ENCODE measurements at places on chromosomes 2 and 18.

- no peak for DNase-seq
Observed at GRCh38 chr2:127439343-127439742, 21.1 kb downstream of the PROC start.

DNA sequence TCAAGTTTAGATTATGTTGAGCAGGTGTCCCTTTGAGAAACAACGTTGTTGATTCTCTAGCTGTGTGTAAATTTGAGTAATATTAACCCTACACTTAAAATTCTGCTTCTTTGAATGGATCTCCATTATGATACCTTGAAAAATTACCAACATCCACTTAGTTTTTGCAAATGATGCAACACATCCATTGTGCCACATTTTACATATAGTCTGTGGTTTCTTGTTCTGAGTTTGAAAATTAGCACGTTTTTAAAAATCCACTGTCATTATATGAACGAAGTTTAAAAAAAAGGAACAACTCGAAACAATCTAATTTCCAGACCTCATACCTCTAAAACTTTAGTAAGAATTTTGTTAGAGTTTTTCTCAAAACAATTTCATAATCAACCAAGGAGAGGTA is 37.7 kb downstream of the PIK3C3 start:
- DNase-seq, result no peak

- DNase-seq, result no peak
Observed at GRCh38 chr2:162245781-162246180, 2.5 kb upstream of the FAP start.

DNA sequence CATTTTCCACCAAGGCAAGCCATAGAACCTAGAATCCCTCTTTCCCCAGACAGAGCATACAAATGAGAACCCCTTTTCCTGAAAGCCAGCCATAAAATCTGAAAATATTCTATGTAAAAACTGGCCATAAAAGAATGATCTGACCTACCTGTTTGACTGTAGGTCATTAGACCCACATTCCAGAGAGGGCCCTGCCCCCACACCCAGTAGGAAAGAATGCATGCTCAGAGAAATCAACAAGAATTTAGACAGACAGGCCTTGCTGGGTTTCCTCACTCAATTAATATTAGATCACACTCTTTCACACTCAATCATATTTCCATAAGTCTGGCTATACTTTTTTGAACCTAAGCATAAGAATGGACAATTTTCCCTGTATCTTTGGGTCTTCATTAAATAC is 929.5 kb downstream of the ERBB4 start:
- no peak for DNase-seq

DNA sequence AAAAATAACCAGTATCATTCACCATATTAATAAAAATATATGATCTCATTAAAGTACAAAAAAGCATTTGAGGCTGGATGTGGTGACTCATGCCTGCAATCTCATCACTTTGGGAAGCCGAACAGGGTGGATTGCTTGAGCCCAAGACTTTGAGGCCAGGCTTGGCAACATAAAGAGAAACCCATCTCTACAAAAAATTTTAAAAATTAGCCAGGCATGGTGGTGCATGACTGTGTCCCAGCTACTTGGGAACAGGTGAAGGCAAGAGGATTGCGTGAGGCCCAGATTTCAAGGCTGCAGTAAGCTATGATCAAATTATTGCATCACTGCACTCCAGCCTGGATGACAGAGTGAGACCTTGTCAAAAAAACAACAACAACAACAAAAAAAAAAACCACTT is 75.9 kb downstream of the RAD51AP2 start:
- DNase-seq, result no peak

DNA sequence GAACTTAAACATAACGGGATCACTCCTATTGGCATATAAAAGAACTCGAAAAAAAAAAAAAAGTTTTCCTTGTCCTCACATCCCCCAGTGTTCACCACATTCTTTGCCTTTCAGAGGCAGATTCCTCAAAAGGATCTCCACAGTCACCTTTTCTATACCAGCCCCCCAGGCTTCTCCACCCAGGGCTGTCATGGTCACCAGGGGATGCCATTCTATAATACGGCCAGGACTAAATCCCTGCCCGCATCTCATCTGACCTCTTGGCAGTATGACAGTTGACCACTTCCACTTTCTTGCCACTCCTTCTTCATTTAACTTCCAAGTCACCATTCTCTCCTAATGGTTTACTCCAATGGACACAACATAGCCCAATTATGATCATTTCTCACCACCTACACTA is 29.3 kb downstream of the SOS1 start:
- no peak for DNase-seq

DNA sequence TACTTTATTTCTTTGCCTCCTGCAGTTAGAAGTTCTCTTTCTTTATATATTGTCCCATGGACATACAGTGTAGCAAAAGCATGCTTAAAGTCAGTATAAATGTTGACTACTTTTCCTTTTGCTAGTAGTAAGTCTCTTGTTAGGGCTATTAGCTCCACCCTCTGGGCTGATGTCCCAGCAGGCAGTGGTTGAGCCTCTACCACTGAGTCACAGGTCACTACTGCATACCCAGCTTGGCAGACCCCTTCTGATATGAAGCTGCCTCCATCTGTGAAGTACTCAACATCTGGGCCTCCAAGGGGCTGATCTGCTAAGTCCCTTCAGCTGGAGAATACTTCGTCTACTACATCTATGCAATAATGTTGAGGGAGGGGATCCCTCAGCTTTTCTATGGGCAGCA is 61.0 kb upstream of the SLC35G4 start:
- DNase-seq, result no peak

DNA sequence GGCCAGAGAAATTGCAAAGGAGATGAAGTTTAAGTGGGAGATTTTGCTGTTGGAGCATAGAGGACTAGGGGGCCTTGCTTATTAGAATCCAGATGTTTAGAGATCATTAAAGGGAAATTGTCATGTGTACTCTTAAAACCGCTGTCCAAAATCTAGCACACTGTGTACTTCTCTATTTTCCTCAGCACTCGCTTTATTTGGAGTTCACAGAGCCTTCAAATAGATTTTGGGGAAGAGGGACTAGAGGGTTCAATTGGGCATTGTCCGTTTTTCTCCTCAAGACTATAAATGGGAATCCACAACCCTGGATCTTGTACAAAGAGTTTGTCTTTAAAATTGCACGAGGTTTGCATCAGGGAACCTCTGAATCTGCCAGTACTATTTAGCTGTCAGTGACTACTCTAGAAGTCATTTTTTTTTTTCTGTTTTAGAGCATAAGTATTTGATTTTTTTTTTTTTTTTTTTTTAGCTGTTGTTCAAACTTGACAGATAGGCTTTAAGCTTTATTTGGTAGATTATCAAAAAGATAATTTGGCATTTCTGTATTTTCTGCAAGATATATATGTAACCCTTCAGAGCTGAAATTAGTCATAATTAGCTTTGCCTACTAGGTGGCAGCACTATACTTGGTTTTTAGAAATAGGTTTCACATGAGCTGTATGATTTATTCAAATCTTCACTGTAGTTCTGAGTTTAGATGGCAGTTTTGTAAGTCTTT is 14.2 kb downstream of the PMS1 start:
- DNase-seq, result no peak

- DNase-seq, result no peak
Observed at GRCh38 chr2:31526946-31527732, 53.6 kb downstream of the SRD5A2 start.

- DNase-seq, result no peak
Observed at GRCh38 chr2:175854665-175855064, 147.4 kb downstream of the LNPK start.

DNA sequence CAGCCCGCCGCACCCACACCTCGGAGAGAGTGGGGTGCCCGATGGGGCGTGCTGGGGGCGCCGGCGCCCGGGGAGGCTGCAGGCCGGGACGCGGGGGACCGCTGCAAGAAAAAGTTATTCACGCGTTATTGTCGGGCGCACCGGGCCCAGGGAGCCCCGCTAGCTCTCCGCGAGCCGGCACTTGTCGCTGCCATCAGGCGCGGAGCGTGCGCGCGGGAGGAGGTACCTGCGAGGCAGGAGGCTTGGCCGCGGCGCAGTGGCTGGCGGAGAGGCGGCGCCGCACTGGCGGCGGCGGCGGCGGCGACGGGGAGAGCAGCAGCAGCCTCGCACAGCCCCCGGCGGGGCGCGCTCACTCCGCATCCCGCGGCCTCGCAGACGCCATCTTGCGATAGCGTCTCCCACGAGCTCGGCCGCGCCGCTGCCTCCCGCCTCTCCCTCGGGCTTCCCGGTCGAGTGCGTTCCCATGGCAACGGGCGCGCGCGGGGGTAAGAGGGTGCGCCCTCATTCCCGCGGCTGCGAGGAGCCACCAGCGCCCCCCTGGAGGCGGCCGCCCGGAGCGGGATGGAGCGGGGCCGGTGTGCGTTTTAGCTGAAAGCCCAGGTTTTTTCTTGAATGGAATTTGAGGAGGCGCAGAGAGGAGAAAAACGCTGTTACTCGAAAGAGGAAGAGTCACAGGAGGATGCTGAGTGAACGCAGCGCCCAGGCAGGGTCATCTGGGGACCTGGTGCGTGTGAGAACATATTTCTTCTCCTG is at the start of gene CHN1:
Gene CHN1, minus strand, starts transcription at position 402 of the 753 bp plus-strand sequence. CDS start 469 bp downstream, outside the sequence.
- DNase-seq, result peak; percentile 77

DNA sequence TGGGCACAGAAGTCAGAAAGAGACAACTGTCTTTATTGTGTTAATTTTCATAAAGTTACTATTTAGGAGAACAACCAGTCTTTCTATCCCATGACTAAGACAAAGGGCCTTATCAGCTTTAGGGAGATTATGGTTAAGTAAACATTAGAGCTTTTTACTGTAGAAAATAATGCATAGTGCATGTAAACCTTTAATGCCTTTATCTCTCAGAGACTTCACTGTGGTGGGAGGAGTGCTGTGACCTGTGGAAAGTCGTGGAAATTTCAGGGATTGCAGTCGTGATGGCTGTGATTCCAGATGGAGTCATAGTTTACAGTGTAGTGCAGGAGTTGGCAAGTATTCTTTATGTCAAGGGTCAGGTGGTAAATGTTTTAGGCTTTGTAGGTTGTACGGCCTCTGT is 15.8 kb downstream of the ZNF236 start:
- DNase-seq, result no peak

DNA sequence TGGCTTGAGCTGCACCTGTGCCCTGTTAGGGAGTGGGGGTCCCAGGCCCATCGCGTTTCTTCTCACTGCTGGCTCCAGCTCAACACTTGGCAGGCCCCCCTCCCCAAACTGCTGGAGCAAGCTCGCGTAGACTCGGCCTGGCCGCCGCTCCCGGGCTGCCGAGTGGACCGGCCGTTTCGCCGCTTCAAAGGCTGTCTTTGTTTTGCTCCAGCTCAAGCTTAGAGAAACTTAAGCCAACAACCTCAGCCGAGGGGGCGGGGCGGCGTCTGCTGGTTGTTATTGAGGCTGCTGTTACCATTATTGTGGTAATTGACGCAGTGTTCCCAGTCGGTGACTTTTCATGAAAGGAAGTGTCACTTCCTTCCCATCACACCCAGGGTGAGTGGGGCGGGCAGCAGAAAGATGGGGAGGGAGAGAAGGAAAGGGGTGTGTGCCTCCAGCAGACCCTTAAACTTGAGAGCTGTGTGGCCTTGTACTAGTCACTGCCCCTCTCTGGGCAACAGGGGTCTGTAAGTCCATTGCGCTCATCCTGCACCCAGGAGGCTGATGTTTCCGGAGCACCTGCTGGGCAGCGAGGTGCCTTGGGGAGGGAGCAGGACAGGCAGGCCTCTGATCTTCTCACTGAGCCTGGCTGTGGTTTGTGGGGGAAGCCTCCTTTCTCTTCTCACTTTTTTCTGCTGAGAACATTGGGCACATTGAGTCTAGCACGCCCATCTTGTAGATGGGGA is 2.1 kb downstream of the ARID5A start:
- DNase-seq, result peak; percentile 95

DNA sequence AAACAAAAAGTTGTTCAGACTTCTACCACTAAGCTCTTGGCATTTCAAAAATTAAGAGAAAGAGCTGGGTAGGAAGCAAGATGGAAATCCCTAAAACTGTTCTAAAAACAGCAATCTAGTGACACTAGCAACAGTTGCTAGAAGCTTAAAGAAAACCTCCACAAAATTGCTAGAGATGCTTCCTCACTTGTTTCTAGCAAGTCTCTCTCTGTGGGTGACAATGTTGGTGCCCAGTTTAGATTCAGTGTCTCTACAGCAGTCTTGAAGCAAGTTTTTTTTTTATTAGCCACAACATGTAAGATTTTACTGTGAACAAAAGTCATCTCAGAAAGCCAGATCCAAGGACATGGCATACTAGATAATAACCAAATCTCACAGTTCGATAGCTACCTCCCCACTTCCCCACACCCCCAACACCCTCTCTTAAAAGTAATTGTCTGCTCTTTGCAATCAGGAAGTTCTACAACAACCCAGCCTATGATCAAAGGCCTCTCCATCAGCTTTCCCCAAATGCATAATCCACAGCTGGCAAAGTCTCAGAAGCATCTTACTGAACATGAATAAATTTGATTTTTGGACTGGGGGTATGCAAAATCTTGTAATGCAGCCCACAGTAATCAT is 70.0 kb downstream of the ANKRD44 start:
- DNase-seq, result no peak

DNA sequence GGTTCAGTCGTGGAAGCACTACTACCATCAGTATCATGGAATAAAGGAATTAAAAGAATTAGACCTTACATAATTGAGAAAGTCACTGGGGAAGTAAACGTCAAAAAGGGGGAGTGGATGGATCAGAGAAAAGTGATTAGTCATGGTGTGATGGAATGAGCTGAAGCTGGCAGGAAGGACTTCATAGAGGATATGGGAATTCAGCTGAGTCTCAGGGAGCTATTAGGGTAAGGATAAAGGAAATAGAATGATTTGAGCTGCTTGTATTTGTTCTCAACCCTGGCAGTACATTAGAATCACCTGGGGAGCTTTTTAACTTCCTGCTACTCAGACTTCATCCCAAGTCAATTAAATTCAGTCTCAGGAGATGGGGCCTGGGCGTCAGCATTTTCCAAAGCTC is 53.4 kb upstream of the SETBP1 start:
- DNase-seq, result no peak

DNA sequence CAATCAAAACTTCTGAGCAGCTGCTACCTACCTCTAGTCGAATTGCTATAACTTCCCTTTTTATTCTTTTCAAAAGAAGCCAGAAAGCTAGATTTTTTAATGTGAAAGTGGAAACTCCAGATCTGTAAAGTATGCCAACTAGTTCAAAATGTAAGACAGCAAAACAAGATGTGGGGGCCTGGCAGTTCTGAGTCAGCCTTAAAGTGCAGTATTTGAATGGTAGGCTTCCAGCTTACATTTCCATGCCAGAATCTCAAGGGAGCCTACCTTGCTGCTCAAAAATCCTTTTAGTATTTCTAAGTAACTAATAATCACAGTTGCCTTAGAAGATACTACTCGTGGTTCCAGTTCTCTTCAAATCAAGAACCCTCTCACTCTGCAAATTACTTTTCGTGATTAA is 1288.7 kb downstream of the LRP1B start:
- DNase-seq, result no peak

Data from activated naive CD4-positive, alpha-beta T cell treated with anti-CD3 and anti-CD28 coated beads, Interleukin-2, amount 10 ng/mL, durations not matched to agents 7 days and 5 days (primary cell).